ENCODE measurements at places on chromosomes 7 and 10. TPM values are rescaled to one million over a fixed set of nuclear protein-coding genes. Genes with fewer than 3 reads are reported as not detected.
A peak's percentile ranks its signal among the peaks of the same experiment; 100 is the strongest.

Gene SFTPD
- total RNA-seq, result not detected

Gene PAPSS2
- 125 TPM for total RNA-seq

Gene ITPRID1
- not detected for total RNA-seq

Gene CDHR3
- total RNA-seq, result 35.7 TPM

Gene PKD2L1
- 0.39 TPM for total RNA-seq

Gene SFRP5
- total RNA-seq, result not detected

Gene MYH16
- total RNA-seq, result not detected

Gene ERVW-1
- not detected for total RNA-seq

Gene EEPD1
- 18.5 TPM for total RNA-seq

Gene PRTFDC1
- 2.7 TPM for total RNA-seq

Gene TRPV5
- not detected for total RNA-seq

Gene PIK3AP1
- 17.7 TPM for total RNA-seq

Gene KIFBP
- 34.7 TPM for total RNA-seq

Gene LFNG
- total RNA-seq, result 43.8 TPM

- peak; percentile 69 for DNase-seq
Measured at GRCh38 chr10:124728071-124728829, 15.9 kb downstream of the FAM53B start.

- no peak for DNase-seq
Measured at GRCh38 chr10:89341649-89342048, 13.9 kb downstream of the IFIT3 start.

GRCh38 chr10:104334965-104335650, 3.2 kb downstream of the ITPRIP start:
- peak; percentile 55 for DNase-seq

DNA sequence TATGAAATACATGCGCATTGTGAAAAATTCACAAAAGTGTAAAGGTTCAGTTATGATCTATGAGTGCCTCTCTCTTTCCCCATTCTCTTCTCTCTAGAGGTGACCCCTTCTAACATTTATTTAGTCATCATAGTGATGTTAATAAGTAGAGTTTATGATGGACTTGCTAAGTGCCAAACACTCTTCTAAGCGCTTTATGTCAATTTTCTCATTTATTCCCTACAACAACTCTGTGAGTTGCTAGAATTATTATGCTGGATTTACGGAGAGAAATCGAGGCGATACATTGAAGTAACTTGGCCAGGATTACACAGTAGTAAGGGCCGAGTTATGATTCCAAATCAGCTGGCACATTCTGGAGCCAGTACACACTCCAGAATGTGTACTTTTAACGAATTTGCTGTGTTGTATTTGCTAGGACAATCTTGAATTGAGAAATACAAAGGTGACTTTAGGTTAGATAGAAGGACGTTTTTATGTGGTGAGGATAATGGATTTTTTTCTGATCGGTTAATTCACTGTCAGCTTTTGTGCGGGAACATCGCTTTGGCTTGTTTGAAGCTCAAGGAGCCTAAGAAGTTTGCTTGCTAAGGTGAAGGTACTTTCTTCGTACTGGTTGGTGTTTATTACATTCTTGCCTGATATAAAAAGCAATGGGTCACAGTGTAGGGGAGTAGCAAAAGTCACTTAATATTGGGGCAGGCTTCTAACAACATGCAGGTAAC, 1.4 kb downstream of the ATRNL1 start:
- no peak for DNase-seq

DNA sequence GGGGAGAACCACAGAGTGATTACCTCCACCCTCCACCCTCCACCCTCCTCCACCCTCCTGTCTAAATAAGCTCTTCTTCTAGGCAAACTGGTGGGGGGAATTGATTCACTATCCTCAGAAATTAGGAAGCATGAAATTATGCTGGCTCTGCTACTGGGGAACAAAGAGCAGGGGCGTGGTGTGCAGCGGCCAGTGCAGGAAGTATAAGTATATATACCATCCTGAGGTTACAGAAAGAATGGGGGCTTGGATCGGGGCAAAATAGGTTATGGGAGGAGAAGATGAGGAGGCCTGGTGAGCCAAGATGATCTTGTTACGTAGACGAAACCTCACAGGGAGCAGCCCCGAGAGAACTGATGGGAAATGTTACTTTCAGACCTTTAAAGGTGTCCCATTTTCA, 49.1 kb downstream of the SYPL1 start:
- DNase-seq, result peak; percentile 8

- DNase-seq, result no peak
Measured at GRCh38 chr7:33712020-33712414, 193.3 kb upstream of the BMPER start.

DNA sequence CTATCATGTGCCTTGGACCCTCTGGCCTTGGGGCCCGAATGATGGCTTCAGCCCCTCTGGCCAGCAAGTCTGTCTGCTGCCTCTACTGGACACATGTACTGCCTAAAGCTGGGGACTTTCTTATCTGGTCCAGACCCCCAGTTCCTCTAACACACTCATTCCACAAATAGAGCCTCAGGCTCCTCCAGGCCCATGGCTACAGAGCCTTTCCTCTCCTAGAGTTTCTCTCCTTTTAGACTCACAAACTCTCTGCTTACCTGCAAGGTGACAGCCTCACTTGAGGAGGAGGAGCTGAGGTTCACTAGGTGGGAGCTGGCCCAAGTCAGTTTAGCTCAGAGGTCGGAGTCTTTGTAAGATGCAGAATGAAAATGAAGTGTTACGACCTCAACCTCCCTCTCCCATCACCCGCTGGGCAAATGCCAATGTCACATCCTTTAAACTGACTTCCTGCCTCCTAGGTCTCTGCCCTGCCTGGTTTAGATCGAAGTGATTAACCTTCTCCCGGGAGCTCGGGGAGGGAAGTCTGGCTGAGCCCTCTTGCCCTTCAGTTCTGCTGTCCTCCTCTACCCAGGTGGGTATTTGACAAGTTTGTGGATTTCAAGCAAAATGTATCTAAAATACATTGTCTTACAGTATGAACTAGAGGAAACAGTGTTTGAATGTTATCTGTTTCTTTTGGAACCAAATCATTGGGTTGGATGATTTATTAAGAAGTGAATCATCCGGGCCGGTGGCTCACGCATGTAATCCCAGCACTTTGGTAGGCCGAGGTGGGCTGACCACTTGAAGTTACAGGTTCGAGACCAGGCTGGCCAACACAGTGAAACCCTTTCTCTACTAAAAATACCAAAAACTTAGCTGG, 71.9 kb upstream of the TNS3 start:
- no peak for DNase-seq

GRCh38 chr10:93593254-93593653, 7.8 kb downstream of the RBP4 start:
- no peak for DNase-seq

DNA sequence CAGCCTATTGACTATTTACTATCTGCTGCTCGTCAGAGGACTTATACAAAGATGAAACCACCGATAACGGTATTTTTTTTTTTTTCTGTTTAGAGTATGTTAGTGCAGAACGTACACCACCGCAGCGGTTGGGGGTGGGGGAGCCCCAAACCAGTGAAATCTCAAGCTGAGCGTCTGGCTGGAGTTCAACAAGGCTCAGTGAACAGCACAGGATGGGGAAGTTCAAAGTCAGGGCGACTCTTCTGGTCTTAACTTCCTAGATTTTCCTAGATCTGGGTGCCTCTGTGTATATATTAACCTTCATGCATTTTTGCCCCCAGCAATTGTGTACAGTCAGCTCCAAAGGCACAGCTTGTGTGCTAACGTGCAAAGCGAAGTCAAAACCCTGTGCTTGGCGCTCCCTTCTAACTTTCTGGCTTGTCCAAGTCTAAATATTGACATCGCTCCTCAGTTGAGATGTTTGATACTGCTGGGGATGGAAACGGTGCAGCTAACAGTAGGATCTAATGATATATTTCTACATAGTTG, 1.1 kb downstream of the RHOBTB1 start:
- DNase-seq, result no peak

DNA sequence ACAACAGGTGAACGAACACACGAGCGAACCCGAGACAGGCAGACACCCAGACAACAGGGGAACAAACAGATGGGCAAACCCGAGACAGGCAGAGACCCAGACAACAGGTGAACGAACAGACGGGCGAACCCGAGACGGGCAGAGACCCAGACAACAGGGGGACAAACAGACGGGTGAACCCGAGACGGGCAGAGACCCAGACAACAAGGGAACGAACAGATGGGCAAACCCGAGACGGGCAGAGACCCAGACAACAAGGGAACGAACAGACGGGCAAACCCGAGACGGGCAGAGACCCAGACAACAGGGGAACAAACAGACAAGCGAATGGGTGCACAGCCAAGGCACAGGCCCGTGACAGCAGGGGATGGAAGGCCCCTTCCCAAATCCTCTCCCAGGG, 264.7 kb downstream of the ELFN1 start:
- DNase-seq, result no peak

- DNase-seq, result no peak
Measured at GRCh38 chr7:123041101-123041500, 45.6 kb upstream of the TAS2R16 start.

DNA sequence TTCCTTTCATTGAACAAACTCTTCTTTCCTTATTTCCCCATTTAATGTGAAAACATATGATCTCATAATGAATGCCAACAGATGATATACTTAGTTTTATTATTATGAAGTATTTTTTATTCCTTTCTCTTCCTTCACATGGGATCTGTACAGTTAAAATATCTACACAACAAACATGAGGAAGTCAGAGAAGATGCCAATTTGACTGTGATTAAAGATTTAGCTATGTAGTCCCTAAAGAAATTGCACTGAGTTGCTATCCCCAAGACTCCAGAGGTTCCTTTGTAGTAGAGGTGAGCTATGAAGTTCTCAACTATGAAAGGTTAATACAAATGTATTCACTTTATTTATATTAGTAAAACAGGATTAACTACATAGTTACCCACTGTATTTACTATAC, 60.6 kb upstream of the LRRN3 start:
- DNase-seq, result no peak

- no peak for DNase-seq
Measured at GRCh38 chr7:69277366-69277765, 320.9 kb upstream of the AUTS2 start.

GRCh38 chr10:48996-49395, at the start of gene TUBB8:
Gene TUBB8 (minus strand): TSS chr10:49296. CDS start chr10:49238, 58 bp downstream.
- no peak for DNase-seq

- no peak for DNase-seq
Measured at GRCh38 chr10:31701546-31701945, 227.1 kb downstream of the ARHGAP12 start.

DNA sequence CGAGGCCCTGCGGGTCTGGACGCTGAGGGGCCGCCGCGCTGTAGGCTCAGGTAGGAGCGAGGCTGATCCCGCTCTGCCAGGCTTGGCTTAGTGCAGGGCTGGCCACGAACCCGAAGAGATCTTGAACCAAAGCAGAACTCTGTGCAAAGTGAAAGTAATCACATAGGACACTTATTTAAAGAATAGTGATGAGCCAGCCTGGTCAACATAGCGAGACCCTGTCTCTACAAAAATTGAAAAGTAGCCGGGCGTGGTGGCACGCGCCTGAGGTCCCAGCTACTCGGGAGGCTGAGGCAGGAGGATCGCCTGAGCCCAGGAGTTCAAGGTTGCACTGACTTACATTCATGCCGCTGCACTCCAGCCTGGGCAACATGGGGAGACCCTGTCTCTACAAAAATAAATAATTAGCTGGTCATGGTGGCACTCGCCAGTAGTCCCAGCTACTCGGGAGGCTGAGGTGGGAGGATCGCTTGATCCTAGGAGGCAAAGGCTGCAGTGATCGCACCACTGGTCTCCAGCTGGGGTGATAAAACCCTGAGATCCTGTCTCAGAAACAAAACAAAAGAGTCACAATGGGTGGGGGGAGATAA, 541 bp downstream of the ZSCAN25 start:
- no peak for DNase-seq

DNA sequence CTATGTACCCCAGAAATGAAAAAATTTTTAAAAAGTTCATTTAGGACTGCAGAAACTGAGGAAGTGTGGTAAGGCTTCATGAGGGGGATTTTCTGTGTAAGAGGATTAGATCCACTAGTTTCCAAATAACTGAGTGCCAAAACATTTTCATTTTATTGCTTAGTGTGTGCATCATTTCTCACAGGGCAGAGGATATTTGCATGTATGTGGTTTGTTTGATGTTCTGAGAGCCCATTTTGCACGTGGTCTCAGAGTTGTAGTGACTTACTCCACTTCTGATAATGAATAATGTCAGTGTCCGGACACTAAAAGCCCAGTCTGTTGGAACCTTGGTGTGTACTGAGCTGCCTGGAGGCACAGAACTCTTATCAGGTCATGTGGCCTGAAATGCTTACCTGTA, 299.9 kb downstream of the AUTS2 start:
- DNase-seq, result no peak

DNA sequence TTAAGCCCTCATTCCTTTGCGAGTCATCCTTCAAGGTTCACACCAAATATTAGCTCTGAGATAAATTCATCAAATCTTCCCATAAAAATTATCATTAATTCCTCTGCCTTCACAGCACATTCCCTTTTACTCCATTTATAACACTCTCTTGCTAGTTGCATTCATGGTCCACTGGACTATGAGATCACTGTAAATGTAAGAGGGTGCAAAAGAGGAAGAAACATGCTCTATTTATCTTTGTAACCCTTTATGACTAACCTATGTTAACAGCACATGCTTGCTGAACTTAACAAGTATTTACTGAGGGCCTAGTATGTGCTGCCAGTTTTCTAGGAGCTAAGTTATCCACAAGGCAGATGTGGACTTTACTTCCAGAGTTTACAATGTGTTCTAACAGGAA, 86.7 kb upstream of the TMEM168 start:
- no peak for DNase-seq

DNA sequence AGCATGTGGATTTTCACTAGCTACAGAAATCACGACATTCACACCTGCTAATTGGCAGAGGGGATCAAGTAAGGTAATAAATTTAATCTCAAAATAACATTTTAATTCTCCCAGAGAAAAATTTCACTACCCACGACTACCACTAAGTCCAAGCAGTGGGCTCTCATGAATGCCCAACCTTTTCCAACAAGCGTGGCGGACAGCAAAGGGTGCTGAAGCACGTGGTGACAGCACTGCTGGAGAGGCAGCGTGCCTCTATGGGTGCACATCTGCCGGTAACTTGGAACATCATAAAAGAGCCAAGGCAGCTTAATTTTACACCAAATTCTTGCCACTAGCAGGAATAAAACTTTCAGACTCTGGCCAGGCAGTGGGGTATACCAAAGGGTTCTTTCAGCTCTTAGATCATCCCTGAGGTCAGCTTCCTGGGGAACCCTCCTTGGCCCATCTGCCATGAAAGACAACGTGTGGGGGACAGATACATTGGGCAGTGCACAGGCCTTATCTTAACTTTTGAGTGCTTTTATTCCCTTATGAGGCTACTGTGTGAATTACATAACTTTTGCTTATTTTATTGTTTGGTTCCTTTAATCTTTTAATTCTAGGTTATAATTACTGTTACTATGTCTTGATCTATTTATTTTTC, 206.7 kb upstream of the KCTD7 start:
- DNase-seq, result no peak

DNA sequence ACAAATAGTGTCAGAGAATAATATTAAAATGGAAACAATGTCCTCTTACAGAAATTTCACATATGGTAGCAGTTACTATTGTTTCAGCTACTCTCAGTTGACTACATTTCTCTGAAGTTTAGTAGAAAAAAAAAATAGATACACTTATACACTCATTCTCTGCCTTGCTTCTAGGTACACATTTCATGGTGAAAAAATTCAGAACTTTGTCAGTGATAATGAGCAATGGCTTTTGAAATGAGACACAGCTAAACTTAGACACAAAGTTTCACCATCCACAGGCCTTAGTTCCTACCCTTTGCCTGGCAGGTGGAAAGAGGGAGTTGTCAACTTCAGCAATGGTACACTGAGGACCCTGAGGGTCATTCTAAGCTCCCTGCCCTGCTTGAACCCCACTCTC, 69.2 kb downstream of the CPVL start:
- no peak for DNase-seq

- DNase-seq, result no peak
Measured at GRCh38 chr10:51802030-51802429, 102.6 kb upstream of the CSTF2T start.

GRCh38 chr10:74502963-74503608, 323.3 kb upstream of the KAT6B start:
- no peak for DNase-seq
